CD4-positive, alpha-beta T cell treated with Interleukin-15 for 4 hours (primary cell): ENCODE measurements at places on chromosomes 3 and 15.

GRCh38 chr3:65107174-65107573 lies 419.4 kb upstream of the ADAMTS9 start:
- no peak for DNase-seq

- DNase-seq, result no peak
Observed at GRCh38 chr3:26004172-26004571, 214.3 kb downstream of the OXSM start.

- no peak for DNase-seq
Observed at GRCh38 chr3:114973536-114973935, 173.6 kb downstream of the ZBTB20 start.

DNA sequence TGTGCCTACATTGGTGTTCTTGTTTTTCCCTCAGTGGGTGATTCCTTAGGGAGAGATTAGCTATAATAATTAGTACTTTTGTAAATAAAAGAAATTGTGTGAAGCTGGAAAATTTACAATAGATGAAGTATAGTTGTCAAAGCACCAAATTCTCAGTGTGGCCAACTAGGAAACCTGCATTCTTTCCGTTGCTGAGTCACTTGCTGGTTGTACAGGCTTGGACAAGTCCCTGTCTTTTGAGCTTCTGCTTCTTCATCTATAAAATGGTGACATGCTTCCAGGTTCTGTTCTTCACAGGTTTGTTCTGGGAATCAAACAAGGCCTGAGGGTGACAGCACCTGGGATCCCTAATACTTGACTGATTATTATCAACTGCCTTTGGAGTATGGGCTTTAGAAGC lies 184.1 kb upstream of the HES1 start:
- DNase-seq, result no peak
